NCI-H2107 (cell line): ENCODE measurements at places on chromosomes 7 and 10.
A peak's percentile ranks its signal among the peaks of the same experiment; 100 is the strongest.

- no peak for DNase-seq
These were observed 429.7 kb downstream of the ARL4A start for GRCh38 chr7:13117103-13117502.

GRCh38 chr7:149670288-149670687 lies 103.1 kb downstream of the ZNF467 start:
- DNase-seq = peak; percentile 9

GRCh38 chr7:30911561-30911969 lies at the start of gene AQP1:
TSS of gene AQP1 (plus strand) at chr7:30911853. CDS start at chr7:30911910, 57 bp downstream.
- DNase-seq = no peak

- DNase-seq = no peak
These were observed 2.5 kb downstream of the EIF3B start for GRCh38 chr7:2357165-2357564.

GRCh38 chr7:32158751-32159745 lies 88.8 kb upstream of the PDE1C start:
- DNase-seq = no peak
